ENCODE measurements at places on chromosomes 4 and X.

- no peak for DNase-seq
Measured at GRCh38 chrX:7164174-7164573, 16.2 kb upstream of the PUDP start.

GRCh38 chrX:44775726-44776125, 68.1 kb upstream of the DUSP21 start:
- DNase-seq: no peak

GRCh38 chr4:104975617-104976016, 171.1 kb upstream of the TET2 start:
- DNase-seq: no peak

DNA sequence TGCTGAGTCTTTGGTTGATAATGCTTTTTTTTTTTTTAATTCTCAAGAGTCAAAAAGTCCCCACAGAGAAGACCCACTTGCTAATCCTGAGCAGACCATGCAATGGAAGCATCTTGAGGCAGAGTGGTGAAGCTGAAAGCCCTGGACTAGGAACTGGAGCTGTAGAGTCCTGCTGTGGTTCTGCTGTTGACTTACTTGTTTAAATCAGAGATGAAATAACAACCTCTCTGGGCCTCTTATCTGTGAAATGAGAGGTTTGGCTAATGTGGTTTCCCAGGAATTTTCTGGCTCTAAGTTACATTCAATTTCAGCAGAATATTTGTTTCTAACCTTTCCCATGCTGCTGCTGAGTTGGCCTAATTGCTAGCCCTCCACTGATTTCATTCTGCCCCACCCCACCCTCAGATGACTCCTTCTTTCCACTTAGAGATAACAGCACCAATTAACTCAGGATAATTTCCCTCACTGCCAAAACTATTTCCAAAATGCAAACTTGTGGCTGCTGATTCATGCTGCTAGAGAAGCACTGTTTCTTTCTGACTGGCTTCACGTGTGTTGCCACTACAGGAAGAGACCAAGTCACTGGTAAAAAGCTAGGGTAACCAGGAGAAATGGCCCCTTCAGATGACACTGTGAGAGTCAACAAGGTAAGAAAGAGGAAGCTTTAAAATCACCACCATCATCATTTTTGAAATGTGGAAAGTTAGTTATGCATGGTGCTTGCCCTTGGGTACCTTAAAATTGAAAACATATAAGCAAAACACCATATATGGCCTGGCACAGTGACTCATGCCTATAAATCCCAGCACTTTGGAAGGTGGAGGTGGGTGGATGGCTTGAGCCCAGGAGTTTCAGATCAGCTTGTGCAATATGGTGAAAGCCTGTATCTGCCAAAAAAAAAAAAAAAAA, 326.4 kb downstream of the DCHS2 start:
- no peak for DNase-seq

DNA sequence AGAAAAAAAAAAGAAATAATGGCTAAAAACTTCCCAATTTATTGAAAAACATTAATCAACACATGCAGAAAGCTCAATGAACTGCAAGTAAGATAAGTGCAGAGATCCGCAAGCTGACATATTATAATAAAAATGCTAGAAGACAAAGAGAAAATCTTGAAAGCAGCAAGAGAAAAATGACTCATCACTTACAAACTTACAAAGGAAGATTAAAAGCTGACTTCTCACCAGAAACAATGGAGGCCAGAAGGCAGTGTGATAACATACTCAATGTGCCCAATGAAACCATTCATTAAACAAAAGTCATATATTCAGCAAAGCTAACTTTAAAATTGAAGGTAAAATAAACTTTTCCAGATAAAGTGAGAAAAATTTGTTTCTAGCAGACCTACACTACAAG, 7.3 kb upstream of the BRWD3 start:
- no peak for DNase-seq

DNA sequence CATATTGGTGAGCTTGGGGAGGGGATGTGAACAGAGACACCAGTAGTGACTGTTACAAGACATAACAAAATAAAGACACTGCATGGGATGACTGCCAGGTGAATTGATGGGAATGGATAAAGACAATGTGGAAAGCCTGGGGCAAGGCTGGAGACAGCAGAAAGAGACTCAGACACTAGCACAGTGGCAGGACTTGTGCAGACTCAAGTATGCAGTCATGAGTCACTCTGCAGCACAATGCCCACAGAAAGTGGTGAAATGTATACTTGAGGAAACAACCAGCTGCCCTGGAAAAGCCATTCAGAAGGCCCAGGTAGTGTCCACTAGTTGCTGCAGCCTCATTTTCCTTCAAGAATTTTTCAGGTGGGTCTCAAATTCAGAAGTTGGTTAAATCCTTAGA, 452.3 kb downstream of the MID1IP1 start:
- DNase-seq: no peak

DNA sequence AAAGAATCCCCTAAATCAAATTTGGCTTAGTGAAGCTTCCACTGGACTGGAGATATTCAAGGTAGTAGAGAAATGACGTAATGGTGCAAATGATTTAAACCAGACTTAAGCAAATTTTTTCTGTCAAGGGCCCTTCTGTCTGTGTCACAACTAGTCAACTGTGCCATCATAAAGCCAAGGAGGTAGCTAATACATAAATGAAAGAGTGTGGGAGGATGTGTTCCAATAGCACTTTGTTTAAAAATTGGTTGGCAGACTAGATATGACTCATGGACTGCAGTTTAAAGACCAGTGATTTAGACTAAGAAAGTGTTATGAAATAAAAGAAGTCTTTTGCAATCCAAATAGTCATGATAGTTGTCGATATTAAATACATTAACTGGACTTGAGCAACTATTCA, 24.3 kb upstream of the TEX13C start:
- DNase-seq: no peak

DNA sequence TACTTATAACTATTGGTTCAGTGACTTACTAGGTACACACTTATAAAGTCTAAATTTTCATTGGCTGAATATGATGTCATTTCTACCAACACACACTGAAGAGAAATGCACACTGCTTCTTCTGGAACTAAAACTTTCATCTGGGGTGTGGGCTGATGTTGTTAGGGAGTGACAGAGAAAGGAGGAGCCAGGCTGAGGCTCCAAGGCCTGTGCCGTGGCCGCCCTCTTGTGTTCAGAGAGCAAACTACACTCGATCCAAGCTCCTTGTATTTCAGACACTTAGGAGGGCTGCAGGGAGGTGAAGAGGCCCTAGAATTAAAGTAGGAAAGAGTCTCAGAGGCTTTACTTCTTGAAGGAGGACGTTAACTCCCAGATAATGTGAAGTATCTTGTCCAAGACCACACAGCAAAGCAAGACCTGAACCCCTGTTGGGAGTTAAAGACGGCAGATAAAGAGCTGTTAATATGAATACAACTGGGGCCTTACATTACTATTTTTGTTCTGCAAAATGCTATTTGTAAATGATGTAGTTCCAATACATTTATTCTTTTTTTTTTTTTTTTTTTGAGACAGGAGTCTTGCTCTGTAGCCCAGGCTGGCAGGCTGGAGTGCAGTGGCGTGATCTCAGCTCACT, 137.5 kb downstream of the AFAP1 start:
- DNase-seq: peak; percentile 48

DNA sequence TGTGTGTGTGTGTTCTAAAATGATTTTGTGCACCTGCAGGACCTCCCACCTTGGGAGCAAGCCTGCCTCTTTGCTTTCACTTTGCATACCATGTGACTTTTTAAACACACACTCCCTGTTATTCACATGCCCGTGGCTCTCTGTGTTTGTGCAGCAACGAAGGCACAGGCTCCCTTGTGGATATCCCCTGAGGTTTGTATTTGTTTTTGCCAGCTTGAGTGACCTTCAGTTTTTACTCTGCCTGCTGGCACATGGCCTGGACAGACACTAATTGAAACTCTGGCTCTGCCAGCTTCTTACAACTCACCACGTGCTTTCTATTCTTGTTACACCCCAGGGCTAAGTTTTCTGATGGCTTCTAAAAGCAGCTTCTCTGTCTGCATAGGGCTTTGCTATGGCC, 885.8 kb downstream of the SH3BGRL start:
- no peak for DNase-seq

- no peak for DNase-seq
Measured at GRCh38 chrX:2701600-2701999, 10.5 kb downstream of the CD99 start.

GRCh38 chrX:13936521-13937225, 93.0 kb downstream of the GEMIN8 start:
- no peak for DNase-seq

- DNase-seq: no peak
Measured at GRCh38 chr4:39349326-39349725, 16.8 kb downstream of the RFC1 start.

DNA sequence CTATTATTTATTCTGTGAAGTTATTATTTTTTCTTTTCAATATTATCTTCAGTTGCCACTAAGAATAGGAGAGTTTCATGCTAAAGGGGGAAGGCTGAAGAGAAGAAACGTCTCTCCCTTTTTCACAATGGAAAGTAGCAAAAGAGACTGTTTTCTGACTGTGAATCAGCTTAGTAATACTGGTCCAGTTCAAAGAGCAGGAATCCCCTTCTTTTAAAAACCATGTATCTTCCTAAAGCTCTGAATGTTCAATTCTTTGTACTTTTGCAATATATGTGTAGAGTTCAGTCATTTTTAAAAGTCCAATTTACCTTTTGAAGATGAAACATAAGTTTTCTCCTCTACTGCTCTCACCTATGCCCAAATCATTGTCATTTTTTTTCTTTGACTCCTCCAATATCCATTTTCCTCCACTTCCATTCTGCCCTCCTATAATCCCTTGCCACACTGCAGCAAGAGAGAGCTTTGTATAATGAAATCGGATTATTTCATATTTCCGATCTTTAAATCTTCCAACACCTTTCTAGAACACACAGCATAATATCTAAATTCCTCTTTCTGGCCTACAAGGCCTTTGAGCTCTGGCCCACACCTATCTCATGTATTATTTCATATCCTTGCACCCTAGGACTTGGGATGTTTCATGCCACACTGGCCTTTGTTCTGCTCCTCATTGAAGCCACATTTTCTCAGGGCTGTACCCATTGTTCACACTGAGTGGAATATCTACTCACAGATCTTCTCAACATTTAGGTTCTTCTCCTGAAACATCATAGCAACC, 195.3 kb downstream of the CAMK2D start:
- no peak for DNase-seq

DNA sequence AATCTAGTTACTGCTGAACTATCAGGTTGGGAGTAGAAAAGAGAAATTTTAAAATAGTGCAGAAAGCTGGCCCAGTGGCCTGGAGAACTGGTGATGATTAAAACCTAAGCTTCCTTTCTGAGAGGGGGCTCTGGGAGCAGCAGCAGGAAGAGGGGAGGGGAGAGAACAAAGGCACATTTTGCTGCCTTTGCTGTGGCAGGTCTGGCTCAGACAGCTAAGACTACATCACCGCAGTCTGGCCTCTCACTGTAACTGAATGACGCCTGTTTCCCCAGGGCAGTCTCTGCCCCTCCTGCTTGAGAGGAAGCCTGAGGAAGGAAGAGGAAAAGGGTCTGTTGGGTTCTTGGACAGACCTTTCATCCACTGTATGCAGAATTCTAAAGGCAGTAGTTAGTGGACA, 148.5 kb downstream of the FRAS1 start:
- no peak for DNase-seq

GRCh38 chr4:33722800-33723516, 2521.4 kb downstream of the ARAP2 start:
- DNase-seq: no peak

- DNase-seq: peak; percentile 78
Measured at GRCh38 chr4:25702848-25703247, 47.2 kb downstream of the SLC34A2 start.

DNA sequence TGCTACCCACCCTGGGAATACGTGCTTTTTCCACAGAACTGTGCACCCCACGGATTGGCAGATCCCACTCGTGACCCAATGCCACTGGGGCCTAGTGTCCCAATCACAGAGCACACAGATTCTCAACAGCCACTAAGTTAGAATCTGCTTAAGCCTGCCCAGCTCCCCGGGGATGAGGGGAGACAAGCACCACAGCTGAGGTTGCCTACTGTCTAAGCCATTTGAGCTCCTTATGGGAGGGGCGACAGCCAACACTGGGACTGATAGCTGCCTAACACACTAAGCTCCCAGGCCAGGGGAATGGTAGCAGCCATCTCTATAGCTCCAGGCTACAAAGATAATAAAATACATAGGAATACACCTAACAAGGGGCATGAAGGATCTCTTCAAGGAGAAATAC, 93.5 kb upstream of the GUCY1A1 start:
- no peak for DNase-seq

- DNase-seq: no peak
Measured at GRCh38 chr4:2694691-2695090, 61.4 kb downstream of the TNIP2 start.

GRCh38 chrX:101550751-101551379, 518 bp downstream of the ARMCX1 start:
- no peak for DNase-seq

GRCh38 chr4:48504026-48504330, 13.9 kb downstream of the ZAR1 start:
- DNase-seq: no peak

- no peak for DNase-seq
Measured at GRCh38 chr4:76589872-76590797, 155.1 kb downstream of the SHROOM3 start.

DNA sequence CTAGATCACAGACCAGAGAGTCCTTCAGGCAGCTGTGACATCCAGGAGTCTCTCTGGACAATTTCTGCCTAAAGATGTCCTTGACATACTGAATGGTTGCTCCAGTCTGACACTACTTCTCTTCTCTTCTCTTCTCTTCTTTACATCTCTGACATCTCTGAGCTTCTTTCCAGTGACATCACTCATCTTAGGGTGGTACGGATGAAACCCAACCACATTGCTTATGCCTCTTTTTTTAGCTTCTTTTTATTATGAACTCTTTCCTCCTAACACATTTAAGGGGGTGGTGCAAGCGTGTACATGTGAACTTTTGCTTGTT, 39.4 kb upstream of the IRF2 start:
- no peak for DNase-seq

DNA sequence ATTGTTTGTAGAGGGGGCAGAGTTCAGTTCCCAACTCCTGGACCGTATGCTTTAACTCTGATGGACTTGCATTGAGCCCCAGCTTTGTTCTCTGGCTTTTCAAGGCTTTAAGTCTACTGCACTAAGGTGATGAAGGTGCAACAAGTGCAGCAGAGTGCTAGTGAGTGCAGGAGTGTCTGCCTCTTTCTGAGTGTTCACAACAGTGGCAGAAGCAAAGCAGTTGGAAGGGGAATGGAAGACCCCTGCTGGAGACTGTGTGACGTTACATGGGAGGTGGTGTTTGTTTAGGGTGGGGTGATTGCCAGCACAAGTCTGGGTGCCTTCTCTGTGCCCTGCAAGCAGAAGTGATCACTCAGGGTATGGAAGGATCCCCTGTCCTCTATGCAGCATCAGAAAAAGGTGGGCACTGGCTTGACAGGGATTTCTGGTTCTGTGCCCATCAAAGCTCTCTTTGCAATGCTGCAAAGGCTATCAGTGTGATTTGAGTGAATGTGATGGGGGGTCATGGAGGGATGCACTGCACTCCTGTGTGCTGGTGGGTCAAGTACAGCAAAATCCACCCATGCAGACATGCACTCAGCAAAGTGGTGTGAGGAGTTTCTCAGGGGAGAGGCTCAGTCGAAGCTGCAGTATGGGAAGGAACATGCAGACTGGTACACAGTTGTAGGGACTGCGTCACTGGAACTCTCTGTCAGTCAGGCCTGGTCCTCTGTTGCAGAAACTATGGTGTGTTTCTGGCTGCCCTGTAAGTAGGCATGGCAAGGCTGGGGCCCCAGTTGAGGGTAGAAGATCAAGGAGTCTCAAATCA, 70.9 kb upstream of the UGT2B7 start:
- no peak for DNase-seq
